ENCODE measurements at places on chromosomes 4 and X.

GRCh38 chr4:99821918-99822503 is 5.4 kb downstream of the DAPP1 start:
- no peak for DNase-seq

GRCh38 chrX:97260679-97261078 is 377.0 kb downstream of the RPA4 start:
- no peak for DNase-seq

DNA sequence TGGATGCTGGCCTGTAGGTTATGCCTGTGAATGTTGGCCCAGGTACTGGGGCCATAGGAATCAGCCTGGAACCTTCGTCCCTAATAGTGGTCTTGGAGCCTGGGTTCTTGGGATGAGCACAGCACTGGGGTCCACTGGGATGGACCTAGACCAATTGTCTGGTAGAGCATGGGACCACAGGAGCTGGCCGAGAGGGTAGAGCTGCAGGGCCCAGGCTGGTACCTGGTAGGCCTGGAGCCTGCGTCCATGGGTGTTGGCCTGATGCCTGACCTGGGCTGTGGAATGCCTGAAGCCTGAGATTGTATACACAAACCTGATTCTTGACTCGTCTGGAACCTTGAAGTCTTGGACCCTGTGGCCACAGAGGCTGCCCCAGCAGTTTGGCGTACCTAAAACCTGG is 48.9 kb downstream of the MAGEC1 start:
- no peak for DNase-seq

DNA sequence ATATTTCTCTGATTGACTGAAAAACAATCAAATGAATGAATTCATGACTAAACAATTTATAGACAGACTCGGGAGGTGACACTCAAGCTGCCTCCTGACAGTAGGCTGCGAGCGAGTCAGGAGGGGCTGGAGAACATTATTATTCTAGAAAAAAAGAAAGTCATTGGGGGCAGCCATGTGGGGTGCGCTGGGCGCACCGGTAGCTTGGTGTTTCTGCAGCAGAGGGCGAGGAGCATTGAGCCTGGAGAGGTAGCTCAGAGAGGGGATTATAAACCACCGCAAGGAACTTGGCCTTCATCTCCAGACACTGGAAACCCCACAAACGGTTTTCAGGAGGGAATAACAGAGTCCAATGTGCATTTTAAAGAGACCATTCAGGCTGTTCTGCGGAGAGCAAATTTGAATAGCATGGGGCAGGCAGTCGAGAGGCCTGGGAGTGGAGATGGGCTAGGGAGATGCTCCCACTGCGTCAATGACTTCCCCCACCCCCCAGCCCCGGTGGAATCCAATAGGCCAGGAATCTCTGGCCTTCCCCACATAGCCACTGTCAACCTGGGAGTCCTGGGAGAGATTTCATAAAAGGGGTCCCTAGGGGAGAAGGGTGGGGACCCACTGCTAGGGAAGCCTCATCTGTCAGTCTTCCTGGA is 168.3 kb downstream of the BCOR start:
- no peak for DNase-seq

DNA sequence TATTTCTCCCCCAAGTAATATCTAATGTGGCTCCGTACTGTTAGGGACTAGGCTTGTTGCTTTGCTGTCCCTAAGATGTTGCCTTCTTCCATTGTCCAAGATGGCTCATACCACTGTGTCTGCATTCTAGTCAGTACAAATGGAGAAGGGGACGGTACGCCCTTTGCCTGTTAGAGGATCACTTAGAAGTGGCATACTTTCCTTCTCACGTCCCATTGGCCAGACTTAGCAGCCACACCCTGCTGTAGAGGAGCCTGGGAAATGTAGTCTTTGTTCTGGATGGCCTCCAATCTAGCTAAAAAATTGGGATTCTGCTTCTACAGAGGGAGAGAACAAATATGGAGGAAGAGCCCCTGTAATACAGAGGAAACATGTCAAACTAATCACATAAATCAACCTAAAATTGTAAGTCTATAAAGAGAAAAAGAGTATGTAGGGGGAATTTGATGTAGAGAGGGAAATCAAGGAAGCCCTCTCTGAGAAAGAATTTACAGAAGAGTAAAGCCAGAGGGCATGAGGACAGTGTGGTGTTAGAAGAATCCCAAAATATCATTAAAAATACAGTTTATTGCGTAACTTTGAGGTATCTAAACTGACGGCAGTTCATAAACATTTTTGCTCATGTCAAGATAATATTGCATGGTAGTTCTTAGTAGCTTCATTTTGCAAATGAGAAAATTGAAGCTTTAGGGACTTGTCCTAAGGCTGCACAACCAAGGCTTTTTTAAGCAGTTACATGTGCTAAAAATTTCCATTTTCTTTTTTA is 15.1 kb downstream of the PRIMPOL start:
- DNase-seq, result no peak

DNA sequence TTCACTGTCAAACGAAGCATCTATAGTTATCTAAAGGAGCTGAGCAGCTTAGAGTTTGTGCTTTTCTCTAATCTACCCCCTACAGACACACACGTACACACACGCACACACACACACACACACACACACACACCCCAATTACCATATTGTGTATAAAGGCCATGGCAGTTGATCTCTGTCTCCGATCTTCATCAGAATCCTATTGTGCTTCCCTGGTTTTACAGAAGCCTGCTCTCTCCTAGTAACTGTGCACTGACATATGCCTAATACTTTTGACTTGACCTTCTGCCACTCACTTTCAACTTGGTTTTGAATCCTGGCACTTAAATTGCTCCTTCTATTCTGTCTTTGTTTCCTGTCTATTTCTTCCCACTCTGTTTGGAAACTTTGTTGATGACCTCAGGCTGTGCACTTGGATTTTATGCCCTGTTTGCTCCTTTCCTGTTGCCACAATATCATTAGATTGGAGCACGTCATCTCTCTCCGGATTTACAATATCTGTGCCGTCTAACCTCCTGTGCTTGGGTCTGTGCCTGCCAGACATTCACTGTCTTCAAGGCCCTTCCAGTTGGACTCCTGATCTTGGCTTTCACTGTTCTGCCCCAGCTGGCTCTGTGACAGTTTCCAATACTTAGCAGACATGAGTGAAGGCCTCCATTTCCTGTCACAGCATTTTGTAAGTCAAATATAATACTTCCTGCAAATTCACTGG is 928.1 kb downstream of the FAT4 start:
- no peak for DNase-seq

DNA sequence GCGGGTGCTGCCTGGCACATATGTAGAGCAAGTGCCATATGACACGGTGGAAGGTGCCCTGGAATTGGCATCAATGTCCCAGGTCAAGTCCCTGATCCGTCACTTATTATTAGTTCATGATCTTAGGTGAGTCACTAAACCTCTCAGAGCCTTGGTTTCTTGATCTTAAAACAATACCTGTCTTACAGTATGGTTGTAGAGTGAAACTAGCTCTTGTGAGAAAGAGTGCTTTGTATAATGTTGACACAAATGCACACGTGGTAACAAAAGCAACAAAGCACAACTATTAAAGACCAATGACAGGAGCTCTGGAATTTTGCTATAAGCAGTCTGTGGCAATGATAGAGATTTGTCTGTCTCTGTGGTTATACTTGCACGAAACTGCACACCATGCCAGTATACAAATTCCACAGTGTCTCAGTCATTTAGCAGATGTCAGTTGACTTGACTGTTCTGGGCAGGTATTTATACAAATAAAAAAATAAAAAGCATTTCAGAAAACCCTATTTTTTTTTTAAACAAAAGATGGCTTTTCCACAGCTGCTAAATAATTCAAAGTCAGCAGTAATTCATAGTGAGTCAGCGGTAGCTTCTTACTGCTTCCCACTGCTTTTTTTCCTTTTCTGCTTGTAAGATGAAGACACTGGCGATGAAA is 19.7 kb upstream of the ACSL1 start:
- no peak for DNase-seq

GRCh38 chr4:147370473-147370872 is 110.4 kb upstream of the EDNRA start:
- DNase-seq, result no peak

- DNase-seq, result no peak
These were observed 952.3 kb downstream of the RPA4 start for GRCh38 chrX:97835969-97836368.

DNA sequence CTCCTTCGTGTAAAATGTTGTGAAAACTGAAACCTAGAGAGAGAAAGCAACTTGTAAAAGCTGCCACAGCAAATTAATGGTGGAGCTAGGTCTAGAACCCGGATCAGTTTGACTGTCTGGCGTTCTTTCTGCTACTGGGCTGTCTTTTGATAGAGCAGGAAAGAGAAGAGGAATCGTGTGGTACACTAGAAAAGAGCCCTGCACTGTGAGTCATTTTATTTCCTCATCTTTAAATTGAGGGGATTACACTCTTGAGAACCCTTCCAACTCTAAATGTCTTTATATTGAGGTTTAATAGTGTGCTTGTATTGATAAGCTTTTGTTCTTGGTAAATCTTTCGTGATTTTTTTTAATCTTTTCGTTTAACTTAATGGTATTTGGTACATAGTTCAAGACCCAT is 4.3 kb downstream of the WDR44 start:
- no peak for DNase-seq

DNA sequence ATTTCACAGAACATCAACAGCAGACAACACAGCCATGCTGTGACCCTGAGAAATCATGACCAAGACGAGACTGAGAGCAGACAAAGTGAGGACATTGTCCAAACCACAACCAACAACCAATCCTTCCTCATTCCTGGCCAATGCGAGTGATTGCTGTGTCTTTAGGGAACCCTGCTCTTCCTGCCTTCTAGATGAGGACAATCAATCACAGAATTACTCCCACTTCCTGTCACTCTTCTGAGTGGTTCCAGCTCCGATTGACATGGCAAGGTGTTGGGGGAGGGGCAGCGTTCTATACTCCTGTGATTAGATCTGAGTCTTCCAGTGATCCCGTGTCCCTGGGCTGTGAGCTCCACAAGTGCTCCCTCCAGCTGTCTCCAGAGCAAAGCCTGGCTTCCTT is 227.8 kb downstream of the STIM2 start:
- DNase-seq, result no peak

- DNase-seq, result no peak
These were observed 34.1 kb downstream of the PRKG2 start for GRCh38 chr4:81180916-81181315.

GRCh38 chrX:100315566-100315965 is 94.5 kb downstream of the PCDH19 start:
- no peak for DNase-seq

- DNase-seq, result no peak
These were observed 33.9 kb upstream of the AFAP1 start for GRCh38 chr4:7973545-7973981.

DNA sequence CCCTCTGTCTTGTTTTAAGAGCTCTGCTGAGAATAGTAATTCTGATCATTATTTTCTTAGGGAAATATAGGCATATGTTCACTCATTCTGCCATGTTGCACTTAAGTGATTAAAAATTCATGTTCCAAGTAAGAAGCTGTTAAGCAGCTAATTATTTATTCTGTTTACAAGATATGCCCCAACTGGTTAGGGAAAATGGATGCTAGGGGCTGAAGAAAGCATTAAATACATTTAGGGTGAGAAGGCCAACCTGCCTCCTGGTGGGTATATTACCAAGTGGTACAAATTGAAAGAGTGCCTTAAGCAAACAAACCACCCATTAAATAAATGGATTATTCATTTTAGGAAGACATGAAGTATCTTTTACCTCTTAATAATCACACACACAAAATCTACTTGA is 392.6 kb upstream of the EPHA5 start:
- DNase-seq, result no peak

GRCh38 chr4:42425146-42426065 is 28.1 kb downstream of the SHISA3 start:
- no peak for DNase-seq

DNA sequence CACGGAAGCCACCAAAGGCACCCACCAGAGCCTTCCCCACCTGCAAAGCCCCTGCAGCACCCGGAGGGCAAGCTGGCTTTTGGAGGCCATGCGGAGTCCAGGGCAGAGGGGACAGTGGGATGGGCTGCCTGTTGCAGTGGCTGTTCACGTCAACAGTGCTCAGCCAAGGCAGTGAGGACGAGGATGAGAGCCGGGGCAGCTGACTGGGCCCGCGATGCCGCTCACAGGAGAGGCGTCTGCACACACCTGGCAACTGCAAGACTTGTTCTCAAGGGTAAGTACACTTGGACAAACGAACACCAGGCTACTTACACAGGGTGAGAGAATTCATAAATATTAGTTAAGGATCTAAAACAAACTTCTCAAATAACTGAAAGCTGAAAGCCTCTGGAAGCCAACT is 19.6 kb downstream of the FGFR3 start:
- DNase-seq, result no peak

DNA sequence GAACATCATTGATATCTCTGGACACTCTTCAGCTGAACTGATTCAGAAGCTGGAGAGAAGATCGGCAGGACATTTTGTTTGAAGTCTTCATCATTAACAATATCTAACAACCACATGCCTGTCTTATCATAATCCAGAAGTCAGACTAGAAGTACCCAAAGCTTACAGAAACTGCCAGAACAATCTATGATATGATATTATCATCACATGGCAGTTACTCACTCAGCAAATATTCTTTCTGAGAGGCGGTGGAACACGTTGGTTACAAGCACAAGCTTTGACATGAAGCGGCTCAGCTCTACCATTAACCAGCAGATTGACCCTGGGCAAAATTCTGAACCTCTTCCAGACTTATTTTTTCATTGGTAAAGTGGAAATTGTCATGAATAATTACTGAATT is 69.4 kb upstream of the KIT start:
- no peak for DNase-seq

DNA sequence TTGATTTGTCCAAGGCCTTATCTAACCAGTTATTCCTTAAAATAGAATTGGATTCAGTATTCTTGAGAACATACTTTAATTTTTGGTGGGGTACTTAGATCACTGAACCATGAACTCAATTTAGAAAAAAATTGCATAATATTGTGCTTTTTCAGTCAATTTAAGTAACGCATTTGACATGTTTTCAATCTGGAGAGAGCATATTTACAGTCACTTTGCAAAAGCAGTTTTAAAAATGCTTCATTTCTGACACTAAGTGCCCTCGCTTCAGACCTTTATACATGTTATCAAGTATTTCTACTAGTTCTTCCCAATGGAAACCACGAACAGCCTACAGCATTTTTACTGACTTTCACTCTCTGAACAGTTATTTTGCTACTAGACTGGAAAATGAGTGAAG is 257.1 kb upstream of the NDST4 start:
- no peak for DNase-seq

DNA sequence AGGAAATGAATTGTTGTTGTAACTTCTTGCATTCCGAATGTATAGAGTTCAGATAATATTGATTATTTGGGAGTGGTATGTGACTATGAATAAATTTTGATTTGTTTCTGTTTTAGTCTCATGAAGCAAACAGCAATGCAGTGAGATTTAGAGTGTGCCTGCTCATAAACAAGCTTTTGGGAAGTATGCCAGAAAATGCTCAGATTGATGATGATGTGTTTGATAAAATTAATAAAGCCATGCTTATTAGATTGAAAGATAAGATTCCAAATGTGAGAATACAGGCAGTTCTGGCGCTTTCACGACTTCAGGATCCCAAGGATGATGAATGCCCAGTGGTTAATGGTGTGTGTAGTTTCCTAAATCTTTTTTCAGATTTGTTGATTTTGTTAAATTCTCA is 2.0 kb downstream of the NCAPG start:
- no peak for DNase-seq

Measured in stimulated activated CD4-positive, alpha-beta T cell treated with anti-CD3 and anti-CD28 coated beads, TNF-alpha, amount 100 ng/mL, for 4 hours (primary cell).